Inflammatory macrophage treated with lipopolysaccharide for 1 hour (primary cell): ENCODE measurements at places on chromosomes 1 and 21.

- DNase-seq = no peak
Measured at GRCh38 chr1:7389201-7389905, 381.7 kb upstream of the VAMP3 start.

GRCh38 chr1:217917281-217917887 lies 286.2 kb downstream of the SPATA17 start:
- no peak for DNase-seq

DNA sequence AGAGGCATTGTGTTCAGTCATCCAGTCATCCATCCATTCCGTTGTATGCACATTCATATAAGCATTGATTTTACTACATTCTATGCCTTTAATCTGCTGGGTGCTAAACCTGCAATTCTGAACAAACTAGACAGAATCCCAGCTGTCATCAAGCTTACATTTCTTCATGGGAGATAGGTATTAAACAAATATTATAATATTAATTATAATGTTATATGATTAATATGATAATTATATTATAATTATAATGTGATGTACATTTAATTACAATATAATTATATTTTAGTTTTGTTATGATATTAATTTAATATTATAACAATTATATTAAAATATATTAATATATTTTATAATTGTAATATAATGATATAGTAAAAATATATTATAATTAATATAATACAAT lies 112.4 kb downstream of the BRINP3 start:
- no peak for DNase-seq

- DNase-seq = no peak
Measured at GRCh38 chr1:116933606-116934515, 24.1 kb downstream of the PTGFRN start.

GRCh38 chr1:207030522-207031009 lies 2.0 kb downstream of the C1orf116 start:
- DNase-seq = no peak

- peak; percentile 63 for DNase-seq
Measured at GRCh38 chr1:42844592-42845140, 1.7 kb upstream of the ZNF691 start.

- no peak for DNase-seq
Measured at GRCh38 chr1:228740543-228741317, 5.5 kb downstream of the RHOU start.

GRCh38 chr1:6142734-6143133 lies 37.4 kb downstream of the CHD5 start:
- DNase-seq = no peak

DNA sequence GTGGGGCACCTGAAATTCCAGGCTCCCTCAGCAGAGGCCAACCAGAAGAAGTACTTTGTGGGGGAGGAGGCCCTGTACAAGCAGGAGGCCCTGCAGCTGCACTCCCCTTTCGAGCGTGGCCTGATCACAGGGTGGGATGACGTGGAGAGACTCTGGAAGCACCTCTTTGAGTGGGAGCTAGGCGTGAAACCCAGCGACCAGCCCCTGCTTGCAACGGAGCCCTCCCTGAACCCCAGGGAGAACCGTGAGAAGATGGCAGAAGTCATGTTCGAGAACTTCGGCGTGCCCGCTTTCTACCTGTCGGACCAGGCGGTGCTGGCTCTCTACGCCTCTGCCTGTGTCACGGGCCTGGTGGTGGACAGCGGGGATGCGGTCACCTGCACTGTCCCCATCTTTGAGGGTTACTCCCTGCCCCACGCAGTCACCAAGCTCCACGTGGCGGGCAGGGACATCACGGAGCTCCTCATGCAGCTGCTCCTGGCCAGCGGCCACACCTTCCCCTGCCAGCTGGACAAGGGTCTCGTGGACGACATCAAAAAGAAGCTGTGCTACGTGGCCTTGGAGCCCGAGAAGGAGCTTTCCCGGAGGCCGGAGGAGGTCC lies 634 bp downstream of the ACTRT2 start:
- DNase-seq = no peak

DNA sequence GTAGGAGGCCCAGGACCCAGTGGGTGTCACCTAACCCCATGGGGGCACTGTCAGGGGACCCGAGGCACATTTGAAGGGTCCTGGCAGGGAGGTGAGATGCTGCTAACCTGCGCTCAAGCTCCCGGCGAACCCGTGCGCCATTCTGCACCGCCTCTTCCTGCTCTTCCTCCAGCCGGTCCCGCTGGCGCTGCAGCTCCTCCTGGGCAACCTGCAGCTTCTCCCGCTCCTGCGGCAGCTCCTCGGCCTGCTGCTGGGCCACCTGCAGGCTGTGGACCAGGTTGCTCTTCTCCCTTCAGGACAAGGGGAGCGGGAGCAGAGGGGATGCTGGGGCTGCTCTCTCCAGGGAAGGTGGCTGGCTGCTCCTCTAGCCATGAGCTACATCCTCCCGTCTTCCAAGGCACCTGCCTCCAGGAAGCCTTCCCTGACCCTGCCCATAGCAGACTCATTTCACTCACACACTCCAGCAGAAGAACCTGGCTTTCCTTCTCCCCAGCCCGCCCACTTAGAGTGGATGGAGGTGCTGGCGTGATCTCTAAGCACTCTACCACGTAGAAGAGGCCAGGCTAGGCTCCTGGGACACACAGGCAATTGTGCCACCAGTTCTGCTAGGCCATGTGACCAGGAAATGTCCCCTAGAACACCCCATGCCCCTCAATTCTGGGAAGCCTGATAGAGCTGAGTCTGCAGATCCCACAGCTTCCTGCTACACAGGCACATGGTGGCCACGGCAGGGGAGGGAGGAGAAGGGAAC lies 15.2 kb upstream of the NBPF1 start:
- DNase-seq = no peak

DNA sequence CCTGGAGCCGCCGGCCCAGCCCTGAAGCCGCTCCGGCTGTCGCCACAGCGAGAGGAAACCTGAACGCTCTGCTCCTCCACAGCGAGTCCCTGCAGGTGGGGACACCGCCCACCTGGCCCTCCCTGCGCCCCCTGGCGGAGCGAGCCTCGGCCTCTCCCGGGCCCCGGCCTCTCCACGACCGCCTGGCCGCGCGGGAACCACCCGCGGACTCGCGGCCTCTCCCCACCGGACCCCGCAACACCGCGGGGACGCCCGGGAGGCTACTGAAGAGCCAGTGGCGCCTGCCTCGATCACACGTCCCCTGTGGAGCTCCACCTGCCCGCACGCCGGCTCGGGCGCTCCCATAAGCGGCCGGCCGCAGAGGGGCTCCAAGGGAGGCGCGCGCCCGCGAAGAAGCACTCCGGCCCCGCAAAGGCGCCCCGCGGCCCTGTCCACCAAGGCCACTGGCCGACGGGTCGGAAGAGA lies 109.6 kb downstream of the KCNN3 start:
- no peak for DNase-seq

GRCh38 chr1:1304331-1305299 lies 3.1 kb downstream of the ACAP3 start:
- no peak for DNase-seq

DNA sequence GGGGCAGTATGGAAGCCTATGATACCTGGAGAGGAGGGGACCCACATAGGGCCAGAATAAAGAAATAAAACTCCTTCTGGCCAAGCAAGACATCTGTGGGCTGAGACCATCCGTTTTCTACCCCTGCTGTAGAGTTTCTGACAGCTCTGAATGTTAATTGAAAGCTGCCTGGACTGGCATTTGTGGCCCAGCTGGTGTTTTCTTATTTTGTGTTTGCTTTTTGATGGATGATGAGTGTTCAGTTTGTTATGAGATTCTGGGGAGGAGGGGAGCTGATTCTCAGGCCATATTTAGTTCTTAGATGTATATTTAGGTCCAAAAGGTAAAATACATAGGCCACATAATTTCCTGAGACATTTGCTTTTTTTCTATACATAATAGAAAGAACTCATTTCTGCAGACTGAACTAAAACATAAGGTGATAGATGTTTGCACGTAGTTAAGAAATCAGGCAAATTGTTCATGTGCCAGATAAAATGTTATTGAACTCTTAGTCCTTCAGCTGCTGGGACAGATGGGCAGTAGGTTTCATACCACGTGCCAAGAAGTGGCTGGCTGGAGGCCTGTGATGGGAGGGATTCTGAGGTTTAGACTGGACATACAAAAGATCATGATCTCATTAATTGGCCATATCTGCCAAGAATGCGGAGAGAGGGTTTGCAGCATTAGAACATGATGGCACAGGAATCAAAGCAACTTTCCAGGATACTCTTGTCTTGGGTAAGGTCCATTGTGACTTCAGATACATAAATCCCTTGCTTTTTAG lies 54.1 kb downstream of the DSCAM start:
- DNase-seq = no peak

GRCh38 chr1:196144588-196144987 lies 463.7 kb downstream of the KCNT2 start:
- DNase-seq = no peak

- DNase-seq = no peak
Measured at GRCh38 chr1:155002464-155003226, at the start of gene ZBTB7B. Gene ZBTB7B (plus strand): TSS chr1:155002802. CDS start chr1:155014661, 11,859 bp downstream.

DNA sequence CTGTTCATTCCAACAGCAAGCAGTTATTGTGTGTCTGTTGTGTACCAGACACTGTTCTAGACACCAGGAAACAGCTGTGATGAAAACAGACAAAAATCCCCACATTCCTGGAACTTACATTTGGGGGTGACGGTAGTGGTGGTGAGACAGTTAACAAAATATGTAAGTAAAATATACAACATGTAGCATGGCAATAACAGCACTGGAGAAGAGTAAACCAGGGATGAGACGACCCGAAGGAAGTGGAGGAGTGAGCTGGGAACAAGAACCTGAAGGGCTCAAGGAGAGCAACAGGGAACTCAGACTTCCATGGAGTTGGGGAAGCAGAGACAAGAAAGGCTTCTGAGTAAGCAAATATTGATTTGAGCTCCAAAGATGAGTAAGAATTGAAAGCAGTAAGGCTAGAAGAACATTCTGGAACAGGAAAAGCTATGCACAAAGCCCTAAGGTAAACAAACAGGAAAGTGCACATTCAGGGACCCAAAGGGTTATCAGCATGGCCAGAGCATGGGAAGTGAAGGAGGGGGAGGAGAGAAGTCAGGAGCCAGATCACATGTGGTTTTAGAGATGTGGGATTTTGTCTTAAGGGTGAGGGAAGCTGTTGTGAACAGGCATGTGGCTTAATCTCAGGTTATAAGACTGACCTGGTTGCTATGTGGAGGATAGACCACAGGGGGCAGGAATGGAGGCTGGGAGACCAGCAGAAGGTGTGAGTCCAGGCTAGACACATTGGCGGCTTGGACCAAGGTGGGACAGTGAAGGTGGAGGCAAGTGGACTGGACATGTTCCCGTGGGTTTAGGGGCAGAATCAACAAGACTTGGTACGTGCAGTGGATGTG lies 7.3 kb downstream of the CSF1 start:
- DNase-seq = no peak
